ENCODE measurements at places on chromosomes 3 and 15.

DNA sequence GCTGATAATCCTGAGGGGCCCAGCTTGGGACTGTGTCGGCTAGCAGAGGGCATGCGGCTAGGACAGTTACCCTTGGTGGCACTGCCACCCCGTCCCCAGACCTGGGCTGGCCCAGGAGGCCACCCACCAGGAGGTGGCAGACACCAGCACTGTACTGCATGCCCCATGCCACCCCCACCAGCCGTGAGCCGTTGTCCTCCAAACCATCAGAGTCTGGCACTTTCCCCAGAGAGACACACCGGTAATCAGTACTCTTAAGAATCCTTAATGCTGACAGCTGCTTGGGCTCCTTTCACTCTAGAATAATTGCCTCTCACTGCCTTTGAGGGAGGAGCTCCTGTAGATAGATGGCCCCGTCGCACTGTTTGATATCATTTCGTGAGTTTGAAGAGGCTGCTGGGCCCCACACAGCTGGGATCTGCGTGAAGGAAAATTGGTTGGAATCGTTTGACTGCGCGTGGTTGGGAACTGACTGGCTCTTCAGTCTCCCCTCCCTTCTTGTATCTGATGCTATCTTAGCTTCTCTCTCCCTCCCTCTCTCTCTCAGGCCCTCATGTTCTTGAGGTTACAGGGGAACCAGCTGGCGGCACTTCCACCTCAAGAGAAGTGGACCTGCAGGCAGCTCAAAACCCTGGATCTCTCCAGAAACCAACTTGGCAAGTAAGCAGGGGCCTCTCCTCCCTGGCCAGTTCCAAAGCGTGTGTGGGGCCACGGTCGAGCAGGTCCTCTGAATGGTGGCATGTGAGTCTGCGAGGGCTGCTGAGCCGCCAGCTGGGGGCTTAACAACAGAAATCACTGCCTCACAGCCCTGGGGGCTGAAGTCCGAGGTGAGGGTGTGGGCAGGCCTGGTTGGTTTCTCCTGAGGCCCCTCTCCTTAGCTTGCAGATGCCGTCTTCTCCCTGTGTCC is 94.9 kb downstream of the LRRK1 start:
- no peak for DNase-seq

DNA sequence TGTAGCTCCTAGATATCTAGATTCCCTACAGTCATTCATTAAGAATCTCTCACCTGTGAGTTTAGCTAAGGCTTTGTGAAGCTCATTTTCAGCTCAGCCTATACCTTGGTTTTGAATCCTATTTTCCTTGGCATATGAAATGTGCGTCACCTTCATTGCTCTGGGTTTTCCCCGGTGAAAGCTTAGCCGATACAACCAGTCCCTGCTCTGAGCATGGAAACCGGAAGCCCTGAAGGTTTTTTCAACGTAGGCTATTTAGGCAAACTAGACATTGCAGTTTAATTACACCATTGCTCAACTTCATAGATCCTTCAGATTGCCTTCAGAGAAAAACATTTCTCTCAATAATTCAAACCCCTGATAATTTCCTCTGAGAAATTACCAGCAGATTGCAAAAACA is 206.8 kb upstream of the TPRG1 start:
- DNase-seq = no peak

DNA sequence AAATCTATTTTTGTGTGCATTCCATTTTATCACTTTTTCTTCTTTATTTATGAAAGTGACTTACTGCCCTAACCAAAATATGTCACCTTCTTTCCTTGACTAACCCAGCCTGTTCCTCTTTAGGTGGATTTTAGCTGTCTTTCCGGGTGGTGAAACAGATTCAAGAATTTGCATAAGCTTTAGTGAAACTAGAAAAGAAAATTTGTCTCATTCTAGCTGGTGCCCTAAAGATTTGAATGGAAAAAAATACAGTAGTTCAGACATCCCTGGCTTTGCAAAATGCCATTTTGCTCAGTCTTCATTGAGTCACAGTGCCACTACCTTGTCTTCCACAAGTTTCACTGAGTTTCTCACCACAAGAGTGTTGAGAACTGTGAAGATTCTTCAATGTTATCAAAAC is 28.2 kb upstream of the CCDC50 start:
- no peak for DNase-seq

DNA sequence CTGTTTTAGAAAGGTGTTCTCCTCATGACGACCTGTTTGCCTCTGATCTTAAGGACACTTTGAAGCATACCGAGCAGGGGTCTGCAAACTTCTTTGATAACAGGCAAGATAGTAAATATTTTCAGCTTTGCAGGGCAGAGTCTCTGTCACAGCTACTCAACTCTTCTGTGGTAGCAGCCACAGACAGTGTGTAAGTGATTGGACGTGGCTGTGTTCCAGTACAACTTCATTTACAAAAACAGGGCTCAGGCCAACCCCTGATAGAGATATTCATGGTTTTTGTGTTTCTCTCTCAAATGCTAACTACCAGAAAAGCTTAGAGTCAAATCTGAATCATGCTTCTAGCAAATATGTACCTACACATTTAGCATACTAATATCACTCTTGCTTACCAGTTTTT is 51.5 kb downstream of the TGFBR2 start:
- DNase-seq = no peak

DNA sequence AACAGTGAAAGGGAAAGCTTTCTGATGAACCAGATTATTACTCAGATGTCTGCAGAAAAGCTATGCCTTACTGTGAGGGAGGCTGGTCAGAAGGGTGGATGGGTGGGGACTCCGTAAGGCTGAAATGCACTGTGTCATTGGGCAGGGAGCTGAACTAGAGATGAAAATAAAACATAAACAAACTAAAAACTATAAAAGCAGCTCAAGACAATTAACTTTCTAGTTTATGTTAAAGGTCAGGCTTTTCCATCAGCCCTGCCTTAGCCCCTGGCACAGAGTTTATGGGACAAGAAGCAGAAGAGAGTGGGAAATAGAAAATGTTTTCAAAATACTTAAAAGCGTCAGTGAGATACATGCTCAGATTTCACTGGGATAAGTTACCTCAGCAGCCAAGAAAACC is 310.0 kb upstream of the UBE2E2 start:
- DNase-seq = no peak

GRCh38 chr3:168414149-168414548 is 318.4 kb upstream of the GOLIM4 start:
- DNase-seq = no peak

- DNase-seq = no peak
Observed at GRCh38 chr3:34856081-34856947, 783.0 kb upstream of the ARPP21 start.

DNA sequence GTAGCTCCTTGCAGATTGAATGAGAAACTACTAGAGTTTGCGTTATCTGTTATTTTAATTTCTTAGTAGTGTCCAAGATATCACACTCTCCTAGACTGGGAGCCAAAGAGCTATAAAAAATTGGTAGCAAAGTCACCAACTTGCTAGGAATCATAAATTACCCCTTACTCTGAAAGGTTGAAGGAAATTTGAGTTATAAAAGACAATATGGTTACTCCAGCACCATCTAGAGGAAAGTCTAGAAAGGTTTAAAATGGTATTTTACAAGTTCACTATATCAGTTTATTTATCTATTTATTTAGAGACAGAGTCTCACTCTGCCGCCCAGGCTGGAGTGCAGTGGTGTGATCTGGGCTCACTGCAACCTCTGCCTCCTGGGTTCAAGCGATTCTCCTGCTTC is 121.6 kb downstream of the RBPMS2 start:
- DNase-seq = no peak

- DNase-seq = no peak
Observed at GRCh38 chr3:3315846-3316245, 136.4 kb upstream of the CRBN start.

DNA sequence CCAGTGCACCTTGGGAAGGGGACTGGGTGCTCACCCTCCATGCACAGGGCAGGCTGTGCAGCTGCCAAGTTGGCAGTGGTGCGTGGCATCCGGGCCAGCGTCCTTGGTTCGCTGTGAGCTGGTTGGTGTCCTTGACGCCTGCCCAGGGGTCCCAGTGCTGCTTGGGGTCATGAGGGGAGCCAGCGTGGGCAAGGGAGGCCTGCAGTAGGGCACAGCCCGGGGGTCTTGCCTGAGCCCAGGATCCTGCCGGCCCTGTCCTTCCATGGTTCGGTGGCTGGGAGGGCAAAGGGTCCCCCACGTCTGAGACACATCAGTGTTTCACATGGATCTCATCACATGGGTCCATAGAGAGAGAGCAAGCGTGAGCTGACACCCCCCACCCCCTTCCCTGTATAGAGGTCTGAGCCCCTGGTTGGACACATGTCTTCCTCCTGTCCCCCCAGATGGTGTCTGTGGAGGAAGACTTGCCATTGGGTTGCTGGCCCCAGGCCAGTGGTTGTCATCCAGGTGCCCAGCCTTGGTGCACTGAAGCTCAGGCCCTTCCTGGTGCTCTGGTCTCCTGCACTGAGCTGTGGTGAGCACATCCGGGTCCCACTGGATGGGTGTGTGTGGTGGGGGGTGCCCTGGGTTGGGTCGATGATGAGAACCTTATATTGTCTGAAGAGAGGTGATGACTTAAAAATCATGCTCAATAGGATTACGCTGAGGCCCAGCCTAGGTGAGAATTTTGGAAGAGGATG is 232.3 kb downstream of the SNRPN start:
- no peak for DNase-seq

- no peak for DNase-seq
Observed at GRCh38 chr3:2130726-2131125, 32.1 kb downstream of the CNTN4 start.

GRCh38 chr3:140023616-140024530 is 88.9 kb downstream of the CLSTN2 start:
- peak; percentile 77 for DNase-seq

GRCh38 chr3:118960876-118961450 is 73.7 kb downstream of the IGSF11 start:
- no peak for DNase-seq

DNA sequence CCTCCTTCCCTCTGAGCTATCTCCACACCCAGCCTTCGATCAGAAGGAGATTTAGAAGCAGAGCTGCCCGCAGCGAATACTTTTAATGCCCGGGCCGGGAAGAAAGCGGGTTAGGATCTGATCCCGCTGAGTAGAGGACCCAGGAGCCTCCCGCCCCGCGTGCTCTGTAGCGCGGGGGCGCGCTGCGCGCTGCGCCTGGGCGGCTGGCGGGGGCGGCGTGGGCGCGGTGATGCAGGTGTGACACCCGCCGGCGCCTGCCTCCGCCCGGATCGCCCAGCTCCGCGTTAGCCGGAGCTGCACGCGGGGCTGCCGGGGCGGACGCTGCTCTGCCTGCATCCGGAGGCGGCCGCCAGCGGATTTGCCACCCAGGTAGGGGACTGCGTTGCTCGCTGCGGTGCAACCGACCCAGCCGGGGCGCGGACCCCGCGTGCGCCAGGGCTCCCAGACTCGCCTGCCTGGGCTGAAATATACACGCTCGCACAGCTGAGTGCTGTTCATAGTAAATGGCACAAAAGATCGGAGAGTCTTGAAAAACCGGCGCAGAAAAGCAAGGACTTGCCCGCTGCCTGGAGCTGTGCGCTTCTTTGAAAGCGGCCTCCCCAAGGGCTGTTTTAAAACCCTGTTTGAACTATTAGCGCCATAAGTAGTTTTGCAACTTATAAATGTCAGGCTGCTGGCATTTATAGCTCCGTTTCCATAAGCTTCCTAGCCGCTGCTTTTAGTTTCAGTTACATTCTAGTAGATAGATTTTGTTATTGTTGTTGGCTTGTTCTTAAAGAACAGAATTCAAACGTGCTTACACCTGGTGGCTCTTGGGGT is at the start of gene SV2B:
SV2B (plus strand) TSS at position 263 of the 819 bp plus-strand sequence. CDS start 126,007 bp downstream, outside the sequence.
- no peak for DNase-seq

DNA sequence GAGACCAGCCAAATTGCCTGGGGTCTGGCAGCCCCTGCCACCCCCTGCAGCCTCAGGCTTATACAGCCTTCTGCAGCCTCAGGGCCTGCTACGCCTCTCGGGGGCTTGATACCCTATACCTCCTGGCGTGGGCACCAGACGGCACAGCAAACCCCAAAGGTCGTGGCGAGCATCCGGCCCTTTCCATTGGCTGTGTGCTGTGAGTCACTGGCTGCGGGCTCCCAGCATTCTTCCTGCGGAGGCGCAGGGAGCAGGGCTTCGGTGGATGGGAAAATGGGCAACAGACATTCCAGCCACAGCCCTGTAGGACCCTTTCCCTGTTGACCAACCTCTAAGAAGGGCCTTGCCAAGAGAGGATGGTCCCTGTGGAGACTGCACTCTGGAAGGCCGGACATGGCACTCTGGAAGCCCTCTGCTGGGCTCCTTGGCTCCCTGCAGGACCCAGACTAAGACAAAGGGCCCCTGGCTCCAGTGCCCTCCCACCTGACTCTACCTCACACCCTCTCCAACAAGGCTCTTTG is 59.6 kb downstream of the ITGA11 start:
- no peak for DNase-seq

GRCh38 chr3:126706631-126707030 is 2.6 kb downstream of the CHCHD6 start:
- no peak for DNase-seq

- no peak for DNase-seq
Observed at GRCh38 chr3:107430214-107430995, 53.2 kb downstream of the CCDC54 start.

DNA sequence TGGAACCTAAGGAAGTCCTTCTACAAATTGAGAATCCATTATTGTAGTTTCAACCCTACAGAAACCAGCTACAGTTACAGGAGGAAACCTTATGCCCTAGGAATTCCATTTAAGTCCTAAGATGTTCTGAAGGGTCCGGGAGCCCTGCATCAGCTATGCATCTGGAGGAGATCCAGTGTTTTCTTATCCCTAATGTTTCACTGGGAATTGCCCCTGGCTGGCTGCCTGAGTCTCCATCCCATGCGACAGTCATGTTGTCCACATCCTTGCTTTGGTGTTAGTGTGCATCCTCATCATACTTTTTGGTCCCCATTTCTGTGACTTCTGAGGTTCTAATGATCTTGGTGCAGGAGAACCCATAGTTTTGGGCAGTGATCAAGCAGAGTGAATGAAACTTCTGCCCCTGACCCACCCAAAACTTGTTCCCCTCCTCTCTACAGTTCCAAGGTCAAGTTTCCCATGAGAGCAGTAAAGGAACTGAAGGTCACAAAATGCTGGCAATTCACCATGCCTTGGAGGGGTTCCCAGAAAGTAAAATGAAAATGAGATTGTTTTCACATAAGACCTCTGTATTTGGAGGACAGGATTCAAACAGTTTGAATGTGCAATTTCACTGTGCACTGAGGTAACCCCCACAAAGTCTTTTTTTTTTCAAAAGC is 121.9 kb upstream of the PHLDB2 start:
- DNase-seq = no peak

- no peak for DNase-seq
Observed at GRCh38 chr3:146715170-146715569, 110.0 kb upstream of the PLSCR5 start.

DNA sequence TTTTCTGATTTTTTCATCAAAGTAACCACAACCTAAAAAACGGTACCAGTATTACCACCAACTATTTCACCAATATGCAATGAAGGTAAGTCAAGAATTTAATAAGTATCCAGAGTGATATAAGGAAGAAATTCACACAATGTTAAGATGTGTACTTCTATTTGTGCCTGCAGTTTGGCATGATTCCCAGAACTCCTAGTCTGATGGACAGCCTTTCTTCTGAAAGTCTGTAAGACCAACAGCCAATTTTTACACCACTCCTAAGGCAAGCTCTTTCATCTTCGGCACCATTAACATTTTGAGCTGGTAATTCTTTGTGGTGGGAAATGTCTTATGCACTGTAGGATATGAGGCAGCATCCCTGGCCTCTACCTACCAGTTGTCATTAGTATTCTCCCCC is 108.3 kb downstream of the VPS13C start:
- DNase-seq = peak; percentile 9
